DMS153 (cell line): ENCODE measurements at places on chromosomes 5 and 9.

- no peak for DNase-seq
Measured at GRCh38 chr5:53783624-53784228, 223.3 kb downstream of the NDUFS4 start.

DNA sequence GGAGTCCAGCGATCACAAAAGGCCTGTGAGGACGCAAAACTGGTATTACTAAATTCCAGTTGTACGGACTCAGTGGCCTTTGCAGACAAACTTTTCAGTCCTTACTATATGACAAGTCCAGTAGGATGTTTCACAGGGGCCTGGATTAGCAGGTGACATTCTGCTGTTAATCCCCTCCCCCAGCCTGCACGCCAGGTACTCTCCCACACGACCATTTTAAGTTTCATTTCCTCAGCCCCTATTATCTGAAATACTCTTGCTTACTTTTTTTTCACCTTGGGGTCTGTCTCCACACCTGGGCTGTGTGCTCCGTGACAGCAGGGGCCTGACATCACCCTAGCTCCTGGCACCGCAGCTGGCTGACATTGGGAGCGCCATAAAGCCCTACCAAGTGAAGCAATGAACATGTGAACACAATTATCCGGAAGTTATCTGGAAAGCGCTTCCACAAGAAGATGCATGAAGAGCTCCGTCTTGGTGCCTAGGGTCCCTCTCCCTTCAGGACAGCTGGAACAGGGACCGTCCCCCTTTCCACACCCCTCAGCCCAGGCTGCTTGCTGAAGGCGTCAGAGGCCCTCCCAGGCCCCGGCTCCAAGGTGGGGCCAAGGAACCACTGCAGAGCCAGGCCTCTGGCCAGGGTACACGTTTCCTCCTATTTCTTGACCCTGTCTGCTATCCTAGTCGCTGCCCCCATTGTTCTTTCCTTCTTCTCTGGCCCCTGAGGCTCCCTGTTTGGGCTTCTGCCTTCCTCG, 39.7 kb upstream of the ZNF622 start:
- DNase-seq, result no peak

DNA sequence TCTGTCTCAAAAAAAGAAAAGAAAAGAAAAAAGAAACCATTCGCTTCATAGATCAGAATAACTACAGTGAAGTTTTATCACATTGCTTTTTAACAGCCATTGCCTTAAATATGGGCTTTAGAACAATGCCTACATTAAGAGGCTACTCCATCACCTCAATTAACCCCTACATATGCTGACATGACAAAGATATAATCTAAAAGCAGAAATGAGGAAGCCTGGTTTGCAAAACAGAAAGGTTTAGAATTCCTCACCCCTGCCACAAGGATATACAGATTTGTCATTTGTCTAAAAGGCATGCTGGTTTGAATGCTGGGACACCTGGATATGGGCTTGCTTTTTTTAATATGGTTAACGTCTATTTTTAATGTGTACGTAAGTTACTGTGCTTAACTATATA, 1353.0 kb upstream of the C9orf72 start:
- DNase-seq, result no peak

GRCh38 chr5:11863911-11864310, 40.3 kb downstream of the CTNND2 start:
- DNase-seq, result no peak

DNA sequence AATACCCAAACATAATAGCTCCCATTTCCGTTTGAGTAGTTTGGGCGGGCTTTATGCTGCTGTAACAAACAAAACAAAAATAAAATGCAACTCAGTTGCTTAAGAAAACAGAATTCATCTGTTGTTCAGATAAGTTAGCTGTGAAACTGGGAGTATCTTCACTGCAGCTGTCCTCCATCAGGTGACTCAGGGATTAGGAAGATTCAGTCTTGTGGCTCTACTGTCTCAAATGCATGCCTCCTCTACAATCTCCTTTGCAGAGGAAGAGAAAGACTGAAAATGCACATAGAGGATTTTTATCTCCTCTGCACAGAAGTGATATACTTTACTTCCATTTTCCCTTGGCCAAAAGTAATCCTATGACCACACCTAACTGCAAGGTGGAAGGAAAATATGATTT, 883.7 kb downstream of the PTPRD start:
- DNase-seq, result no peak

DNA sequence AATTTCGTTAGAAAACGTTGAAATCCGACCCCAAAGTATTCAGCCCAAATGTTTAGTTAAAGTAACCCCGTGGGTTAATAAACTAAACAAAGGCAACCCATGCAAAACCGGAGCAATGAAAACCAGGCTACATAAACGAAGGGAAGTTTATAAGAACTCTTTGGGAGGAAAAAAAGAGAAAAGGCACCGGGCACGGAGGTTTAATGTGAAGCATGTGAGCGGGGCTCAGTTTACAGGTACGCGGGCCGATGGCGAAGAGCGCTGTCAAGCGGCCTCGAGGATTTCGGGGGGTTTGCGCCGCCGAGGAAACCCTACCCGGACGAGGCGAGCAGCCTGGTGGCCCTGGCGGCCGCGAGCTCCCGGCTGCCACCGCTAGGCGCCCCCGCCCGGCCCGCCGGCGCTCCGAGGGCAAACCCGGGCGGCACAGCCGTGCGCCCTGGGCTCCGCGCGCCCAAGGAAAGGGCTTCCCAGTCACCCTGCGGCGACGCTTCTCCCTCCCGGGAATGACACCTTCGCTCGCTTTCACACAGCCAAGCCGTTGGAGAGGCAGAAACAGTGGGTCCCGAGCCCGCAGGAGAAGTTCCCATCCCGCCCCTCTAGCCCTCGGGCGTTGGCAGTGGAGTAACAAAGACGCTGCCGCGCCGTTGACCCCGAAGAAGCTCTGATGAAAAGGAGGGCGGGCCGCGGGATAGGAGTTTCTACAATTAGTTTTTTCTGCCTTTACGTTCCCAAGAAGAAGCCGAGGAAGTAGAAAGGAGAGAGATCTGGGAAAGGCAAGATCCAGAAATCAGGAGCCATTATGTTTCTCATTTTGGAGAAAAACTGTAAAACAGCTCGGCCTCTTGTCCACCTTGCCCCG, 126.0 kb downstream of the TMEM174 start:
- DNase-seq, result no peak

DNA sequence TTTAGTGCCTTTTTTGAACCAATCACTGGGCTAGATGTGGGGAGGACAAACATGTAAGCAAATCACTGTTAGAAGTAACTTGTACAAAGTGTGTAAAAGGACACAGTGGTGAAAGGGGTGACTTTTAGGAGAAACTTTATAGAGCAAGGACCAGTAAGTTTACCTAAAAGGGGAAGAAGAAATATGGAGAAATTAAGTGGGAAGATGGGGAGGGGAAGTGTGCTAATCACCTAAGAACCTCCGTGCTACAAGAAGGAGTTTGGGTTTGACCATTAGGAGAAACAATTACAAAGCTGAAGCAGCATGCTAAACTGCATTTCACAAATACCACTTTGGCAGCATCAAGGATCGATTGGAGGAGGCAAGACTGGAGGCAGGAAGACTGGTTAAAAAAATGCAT, 17.3 kb downstream of the ITGA1 start:
- DNase-seq, result no peak

- DNase-seq, result no peak
Measured at GRCh38 chr5:32275396-32275741, 37.4 kb downstream of the MTMR12 start.

DNA sequence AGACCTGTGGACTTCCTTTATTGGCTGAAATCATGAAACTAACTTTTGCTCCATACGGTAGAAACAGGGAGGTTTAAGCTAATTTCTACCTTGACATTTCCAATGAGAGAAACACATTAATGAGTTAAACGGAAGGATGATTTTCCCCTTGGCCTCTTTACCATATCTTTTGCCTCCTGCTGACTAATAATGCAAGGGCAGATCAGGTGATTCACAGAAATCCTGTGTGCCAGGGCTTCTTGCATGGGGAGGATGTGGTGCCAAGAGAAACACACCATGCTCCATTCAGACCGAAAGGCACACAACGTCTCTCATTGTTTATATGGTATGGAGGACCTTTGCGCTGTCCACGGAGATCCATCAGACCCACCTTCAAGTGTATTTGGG, 17.4 kb upstream of the PRLR start:
- DNase-seq, result no peak

- no peak for DNase-seq
Measured at GRCh38 chr5:179312557-179313235, 32.6 kb downstream of the ADAMTS2 start.

DNA sequence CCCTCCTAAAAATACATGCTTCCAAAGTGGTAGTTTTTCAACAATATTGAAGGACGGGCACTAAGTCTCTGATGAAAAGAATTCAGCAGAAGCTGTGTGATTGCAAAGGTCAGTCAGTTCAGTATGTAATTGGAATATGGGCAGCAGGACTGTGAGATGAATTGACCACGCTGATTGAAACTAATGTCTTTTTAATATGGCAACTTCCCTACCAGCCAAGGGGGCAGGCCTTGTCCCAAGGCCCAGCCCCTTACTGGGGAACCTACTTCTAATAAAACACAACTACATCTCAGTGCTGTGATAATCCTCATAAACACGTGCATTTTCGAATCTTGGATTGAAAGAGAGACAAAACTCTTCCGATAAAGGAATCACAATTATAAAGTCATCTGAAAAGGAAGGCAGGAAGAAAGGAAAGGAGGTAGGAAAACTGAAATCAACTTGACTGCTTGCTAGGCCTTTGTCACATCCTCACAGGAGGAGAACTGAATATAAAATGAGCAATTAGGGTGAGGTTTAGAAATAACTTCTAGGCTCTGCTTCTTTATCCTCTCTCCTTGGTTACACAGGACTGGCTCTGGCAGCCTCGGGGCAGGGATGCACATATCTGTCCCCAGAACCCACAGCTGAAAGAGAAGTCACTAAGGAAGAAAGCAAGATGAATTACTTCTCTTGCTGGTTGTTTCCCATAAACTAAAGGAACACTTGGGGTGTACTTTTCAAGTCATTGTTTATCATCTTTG, 281.9 kb downstream of the GLIS3 start:
- DNase-seq, result no peak

DNA sequence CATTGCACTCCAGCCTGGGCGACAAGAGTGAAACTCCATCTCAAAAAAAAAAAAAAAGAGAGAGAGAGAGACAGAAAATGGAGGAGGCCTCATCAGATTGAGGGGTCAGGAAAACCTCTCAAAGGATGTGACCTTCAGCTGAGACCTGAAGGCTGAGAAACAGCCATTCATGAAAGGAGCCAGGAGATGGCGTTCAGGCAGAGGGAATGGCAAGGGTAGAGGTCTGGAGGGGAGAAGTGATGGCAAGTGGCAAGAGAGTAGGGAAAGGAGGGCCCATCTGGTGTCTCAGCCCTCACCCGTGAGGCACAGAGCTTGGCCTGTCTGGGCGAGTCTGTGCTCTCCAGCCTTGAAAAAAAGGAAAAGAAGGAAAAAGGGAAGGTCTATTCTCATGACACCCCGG, 17.0 kb downstream of the CAMK2A start:
- DNase-seq, result no peak
